ENCODE measurements at places on chromosomes 12 and 14.

DNA sequence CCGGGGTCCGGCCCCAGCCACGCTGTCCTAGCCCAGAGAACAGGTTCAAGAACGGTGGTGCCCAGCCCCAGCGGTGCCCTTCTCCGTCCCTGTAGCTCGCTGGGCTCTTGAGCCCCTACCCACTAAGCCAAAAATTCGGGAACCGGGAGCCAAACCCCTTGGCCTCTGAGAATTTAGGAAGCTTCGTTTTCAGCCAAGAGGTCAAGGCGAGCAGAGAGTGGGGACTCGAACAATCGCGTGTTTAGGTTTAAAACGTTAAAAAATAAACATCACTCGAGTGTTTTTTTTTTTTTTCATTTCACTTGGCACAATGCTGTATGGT, 6.2 kb downstream of the SIX1 start:
- DNase-seq = no peak
- H3K36me3 ChIP-seq = no peaks in the 10 kb centered on the region
- peaks cover 100% of the 10 kb centered on the region for H3K27me3 ChIP-seq
- H3K27ac ChIP-seq = no peak overlapping the region

- no peak for DNase-seq
- H3K4me3 ChIP-seq = no peak overlapping the region
- H3K27me3 ChIP-seq = no peaks in the 10 kb centered on the region
- H3K27ac ChIP-seq = no peak overlapping the region
Measured at GRCh38 chr12:124952295-124952694, 36.6 kb downstream of the DHX37 start.

DNA sequence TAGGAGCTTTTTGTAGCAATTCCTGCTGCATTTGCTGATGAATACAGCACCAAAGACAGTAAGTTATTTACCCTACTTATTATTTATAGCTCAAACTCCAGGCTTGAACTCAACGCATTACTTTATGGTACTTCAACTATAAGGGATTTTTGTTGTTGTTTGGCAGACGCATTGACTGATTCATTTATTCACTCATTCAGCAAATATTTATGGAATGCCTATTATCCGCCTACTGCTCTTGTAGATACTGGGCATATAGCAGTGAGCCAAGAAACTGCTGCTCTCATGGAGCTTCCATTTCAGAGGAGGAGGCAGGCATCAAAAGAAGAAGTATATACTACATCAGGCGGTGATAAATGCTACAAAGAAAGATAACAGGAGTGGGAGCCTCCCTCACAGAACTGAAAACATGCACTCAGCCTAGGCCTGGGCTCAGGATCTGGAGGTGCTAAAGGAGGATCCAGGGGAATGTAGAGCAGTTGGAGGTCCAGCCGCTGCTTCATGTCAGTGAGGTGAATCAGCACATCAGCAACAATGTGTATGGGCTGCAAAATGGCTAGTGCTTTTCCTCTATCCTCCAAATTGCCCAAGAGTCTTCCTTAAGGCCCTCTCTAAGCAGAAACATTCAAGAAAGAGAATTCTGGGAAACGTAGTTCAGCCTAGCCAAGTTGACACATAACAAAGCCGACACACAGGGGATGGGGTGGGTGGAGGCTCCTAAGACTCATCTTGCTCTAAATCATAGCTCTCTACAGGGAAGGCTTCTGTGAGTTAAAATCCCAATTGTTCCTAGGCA, 157.5 kb downstream of the NRXN3 start:
- DNase-seq = no peak
- peaks cover 11% of the 10 kb centered on the region for H3K4me1 ChIP-seq
- no peak overlapping the region for H3K27ac ChIP-seq
- no peak overlapping the region for H3K4me3 ChIP-seq

GRCh38 chr14:88386256-88386794, 868 bp downstream of the SPATA7 start:
- H3K4me3 ChIP-seq = peak overlapping the region; percentile 97
- no peak overlapping the region for H3K27ac ChIP-seq
- H3K27me3 ChIP-seq = peaks cover 12% of the 10 kb centered on the region
- no peaks in the 10 kb centered on the region for H3K36me3 ChIP-seq
- no peak for DNase-seq

DNA sequence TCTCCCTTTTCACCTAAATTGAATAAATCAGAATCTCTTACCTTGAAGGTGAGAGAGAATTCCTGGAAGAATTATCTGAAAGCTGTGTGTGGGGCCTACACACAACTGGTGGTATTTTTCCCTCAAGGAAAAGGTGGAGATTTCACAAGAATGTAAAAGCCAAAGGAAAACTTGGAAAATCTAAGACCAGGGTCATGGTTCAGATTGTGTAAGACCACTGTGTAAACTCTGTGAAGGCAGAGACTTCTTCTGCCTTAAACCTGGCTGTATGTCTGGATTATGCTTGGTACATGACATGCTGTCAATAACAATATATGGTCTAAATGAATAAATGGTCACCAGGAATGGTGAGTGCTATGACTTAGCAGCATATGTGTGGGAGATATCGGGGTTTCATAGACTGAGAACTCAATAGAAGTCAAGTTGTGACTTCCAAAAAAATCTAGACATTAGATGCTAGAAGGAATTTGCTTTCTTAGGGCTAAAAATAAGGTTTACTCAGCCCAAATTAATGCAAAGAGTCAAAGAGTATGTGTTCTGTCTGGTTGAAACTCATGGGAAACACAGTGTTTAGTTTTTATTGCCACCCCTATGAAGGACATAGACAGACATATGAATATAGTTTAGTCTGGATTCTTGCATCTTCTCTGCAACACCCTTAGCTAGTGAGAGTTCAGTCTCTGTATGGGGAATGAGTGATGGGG, 163.7 kb downstream of the SNAPC1 start:
- H3K36me3 ChIP-seq = no peaks in the 10 kb centered on the region
- no peak for DNase-seq
- no peak overlapping the region for H3K27ac ChIP-seq
- peaks cover 53% of the 10 kb centered on the region for H3K4me1 ChIP-seq
- peaks cover 4% of the 10 kb centered on the region for H3K27me3 ChIP-seq
- H3K4me3 ChIP-seq = no peak overlapping the region

Data from WTC11 (cell line).